Bronchial epithelial cell (primary cell): ENCODE measurements at places on chromosomes 7 and 10. TPM values are rescaled to one million over a fixed set of nuclear protein-coding genes. Genes with fewer than 3 reads are reported as not detected.

GRCh38 chr7:43444711-43445578, 138.0 kb upstream of the STK17A start:
- no peak for DNase-seq

GRCh38 chr7:138632384-138632783, 68.8 kb downstream of the SVOPL start:
- no peak for DNase-seq

DNA sequence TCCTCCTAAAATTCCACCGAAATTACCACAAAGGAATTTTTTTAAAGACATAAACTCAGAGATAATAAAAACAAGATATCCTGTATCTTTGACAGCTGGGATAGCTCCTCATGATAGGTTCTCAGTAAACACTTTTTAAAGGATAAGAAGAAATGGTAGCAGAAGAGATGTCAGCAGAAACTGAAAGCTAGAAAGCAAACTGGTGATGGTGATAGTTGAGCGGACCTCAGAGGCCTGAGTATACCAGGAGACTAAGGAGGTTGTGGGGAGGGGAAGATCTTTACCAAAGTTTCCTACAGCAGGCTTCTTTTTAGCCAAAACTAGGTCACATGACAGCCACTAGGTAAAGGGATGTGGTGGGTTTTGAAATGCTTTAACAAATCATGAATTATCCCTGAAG, 22.5 kb downstream of the PCGF5 start:
- no peak for DNase-seq

- no peak for DNase-seq
Observed at GRCh38 chr7:69739931-69740431, 141.7 kb downstream of the AUTS2 start.

DNA sequence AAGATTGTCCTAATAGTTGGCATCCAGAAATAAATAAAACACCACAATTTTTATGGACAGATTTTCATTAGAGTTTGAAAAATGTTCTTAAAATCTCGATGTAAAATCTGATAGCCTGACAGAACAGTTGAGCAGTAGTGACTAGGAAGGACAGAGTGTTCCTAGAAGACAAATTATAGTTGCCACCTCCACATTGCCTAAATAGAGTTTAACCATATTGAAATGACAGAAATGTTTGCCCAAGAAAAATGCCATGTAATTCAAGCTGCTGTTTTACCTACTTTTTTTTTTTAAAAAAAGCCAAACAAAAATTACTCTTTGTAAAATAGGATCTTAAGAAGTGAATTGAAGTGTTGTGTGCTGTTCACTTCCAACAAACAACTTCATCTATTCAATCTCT, 8.9 kb upstream of the HERC4 start:
- no peak for DNase-seq

DNA sequence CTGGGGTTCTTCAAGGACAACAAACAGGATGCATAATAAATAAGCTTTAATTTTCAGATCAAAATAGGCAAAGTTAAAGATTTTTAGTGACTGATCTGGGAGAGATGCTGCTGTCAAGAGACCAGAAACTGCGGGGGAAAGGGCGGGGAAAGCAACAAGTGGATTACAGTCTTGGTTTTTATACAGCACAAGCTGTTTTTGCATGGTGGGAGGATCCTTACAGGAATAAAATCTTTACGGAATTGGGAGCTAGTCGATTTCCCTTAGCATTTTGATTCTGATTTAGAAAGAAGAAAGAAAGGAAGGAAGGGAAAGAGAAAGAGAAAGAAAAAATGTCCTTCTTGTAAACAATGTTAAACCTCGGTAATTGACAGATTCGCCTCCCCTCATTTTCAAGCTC, 242.3 kb upstream of the SP8 start:
- no peak for DNase-seq

DNA sequence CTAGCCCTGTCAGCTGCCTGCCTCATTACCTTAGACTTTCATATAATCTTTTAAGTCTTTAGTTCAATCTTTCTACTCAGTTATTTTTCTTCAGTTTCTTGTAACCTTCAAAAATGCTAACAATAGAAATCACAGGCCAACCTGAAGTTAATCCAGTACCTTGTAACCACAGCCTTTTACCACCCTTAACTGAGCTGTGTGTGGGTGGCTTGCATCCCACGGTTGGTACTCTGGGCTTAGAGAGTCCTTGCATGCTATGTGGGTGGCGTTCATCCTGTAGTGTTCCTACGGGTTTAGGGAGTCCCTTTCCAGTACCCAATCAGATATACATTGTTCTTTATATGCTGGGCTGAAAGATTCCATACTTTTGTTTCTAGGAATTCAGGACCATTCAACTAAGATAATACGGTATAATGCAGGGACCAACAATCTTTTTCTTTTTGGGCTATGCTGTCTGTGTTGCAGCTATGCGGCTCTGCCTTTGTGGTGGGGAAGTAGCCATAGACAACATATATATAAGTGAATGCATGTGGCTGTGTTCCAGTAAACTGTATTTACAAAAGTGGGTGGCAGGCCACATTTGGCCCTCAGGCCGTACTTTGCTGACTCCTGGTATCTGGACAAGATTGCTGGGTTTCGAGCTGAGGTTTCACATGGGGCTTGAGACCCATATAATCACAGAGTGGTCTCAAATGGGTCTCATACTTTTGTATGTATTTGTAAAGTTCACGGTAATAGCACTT, 280.8 kb upstream of the LRGUK start:
- no peak for DNase-seq

DNA sequence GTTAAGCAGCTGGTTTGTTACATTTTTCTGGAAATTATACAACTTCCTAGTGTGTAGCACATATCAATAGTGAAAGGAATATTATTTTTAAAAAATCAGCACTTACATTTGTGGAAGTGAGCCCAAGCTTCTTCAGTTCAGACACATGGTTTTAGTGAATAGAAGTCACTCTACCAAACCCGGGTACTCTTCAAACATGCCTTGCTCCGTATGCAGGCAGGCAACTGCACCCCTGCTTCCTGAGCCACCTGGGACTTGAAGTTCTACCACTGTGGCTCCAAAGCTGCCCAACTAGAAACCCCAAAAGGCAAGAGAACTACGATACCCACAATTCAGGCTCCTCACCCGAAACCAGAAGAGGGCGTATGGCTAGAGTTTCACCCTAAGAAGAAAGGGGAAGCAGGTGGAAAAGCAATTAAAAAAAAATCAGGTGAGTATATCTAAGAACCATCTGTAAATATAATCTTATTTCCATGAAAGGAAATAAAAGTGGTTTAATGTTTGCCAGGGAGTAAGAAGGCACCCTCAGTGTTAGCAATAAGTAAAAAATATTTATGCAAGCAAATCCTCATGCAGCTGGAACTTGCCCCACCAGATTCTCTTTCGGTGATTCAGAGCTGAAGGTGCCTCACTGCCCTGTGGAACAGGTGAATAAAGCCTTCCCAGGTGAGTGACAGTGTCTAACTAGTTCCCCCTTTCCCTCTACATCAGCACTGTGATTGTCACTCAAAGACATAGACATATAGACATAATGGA, at the start of gene MACC1:
Gene MACC1 (minus strand): TSS at position 192 of the 756 bp plus-strand sequence. CDS start 55,522 bp downstream, outside the sequence.
- peak; percentile 95 for DNase-seq

- DNase-seq = no peak
Observed at GRCh38 chr10:28970231-28970630, 292.9 kb downstream of the BAMBI start.

- no peak for DNase-seq
Observed at GRCh38 chr10:33150889-33151288, 183.6 kb downstream of the NRP1 start.

GRCh38 chr7:133633055-133633454, 380.2 kb downstream of the EXOC4 start:
- DNase-seq = peak; percentile 96

DNA sequence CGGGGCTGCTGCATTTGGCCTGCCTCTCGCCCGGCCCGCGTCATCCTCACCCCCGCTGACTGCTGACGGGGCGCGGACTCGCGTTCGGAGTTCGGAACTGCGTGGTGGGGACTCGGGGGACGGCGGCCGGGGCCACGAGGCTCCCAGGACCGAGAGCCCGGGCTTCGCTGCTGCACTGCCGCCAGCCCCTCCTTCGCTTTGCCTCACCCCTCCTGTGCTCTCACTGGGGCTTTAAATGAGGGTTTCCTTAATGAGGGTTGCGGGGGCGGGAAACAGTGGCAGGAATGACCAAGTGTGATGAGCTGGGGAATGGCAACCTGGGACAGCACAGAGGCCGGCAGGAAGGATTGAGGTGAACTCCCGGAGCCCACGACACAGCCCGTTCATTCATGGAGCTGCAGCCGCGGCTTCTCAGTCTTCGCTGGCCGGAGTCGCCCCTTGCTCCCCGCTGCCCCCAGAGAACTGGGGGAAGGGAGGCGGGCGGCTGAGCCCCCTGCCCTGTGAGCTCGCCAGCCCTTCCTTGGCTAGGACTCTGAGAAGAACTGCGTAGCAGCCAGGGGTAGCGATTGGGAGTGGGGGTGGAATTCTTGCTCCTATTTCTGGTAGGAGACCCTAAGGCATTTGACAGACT, 1.5 kb upstream of the LRRC4 start:
- DNase-seq = no peak

DNA sequence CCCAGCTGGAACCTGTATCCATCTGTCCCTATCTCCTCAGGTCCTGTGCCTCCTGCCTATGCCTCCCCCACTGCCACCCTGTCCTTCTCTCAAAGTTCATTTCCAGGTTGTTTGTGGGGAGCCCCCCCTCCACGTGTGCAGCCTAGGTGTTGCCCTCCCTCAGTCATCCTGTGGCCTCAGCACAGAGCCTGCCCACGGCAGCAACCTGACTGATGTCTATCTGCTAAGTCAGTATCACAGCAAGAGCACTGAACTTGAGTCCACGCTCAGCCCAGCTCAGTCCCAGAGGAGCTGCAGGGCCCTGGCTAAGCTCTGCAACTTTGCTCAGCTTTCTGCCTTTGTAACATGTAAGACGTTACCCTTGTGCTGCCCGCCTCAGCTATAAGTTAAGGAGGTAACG, 28.7 kb downstream of the FAM53B start:
- DNase-seq = no peak

DNA sequence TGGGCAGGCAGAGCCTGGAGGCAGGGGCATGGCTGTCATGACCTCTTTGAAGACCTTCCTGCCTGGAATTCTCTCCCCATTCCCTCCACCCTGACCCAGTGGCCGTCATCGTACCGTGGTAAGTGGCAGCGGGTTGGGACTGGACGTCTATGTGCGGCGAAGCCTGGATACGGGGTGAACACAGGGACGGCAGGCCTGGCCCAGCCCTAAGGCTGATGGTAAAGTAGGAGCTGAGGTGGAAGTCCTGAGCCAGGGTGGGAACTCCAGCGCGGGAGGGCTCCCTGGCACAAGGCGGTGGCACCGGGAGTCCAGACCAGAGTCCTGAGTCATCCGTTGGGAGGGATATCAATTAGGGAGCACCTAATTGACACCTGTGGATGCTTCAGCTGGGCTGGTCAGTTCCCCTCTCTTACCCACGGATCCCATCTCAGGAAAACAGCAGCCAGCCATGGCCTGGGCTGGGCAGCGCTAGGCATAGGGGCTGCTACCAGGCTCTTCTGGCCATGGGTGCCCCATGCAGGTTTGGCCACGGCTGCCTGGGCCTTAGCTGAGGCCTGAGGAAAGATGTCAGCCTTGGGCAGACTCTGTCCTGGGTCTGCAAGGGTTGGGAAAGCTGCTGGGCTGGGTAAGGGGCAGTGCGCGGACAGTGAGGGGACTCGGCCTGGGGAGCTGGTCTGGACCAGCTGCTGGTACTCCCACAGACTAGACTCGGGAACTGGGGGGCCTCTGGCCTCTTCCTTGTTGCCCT, 3.3 kb downstream of the PPIF start:
- no peak for DNase-seq

DNA sequence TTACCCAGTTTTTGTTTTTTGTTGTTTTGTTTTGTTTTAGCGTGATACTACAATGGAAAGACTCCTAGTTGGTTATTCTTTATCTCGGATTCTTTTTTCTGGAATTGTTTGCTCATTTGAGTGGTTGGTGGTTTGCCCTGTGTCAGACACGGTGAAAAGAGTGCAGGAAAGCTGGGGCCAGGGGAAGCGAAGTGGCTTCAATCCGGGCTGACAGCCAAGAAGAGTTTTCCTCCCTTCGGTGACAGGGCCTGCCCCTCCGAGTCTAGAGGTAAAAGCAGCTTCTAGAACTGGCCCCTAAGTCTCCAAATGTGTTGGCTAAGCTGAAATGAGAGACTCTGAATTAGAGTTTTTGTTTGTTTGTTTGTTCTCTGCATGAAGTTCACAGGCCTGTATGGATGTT, 5.7 kb upstream of the AP5Z1 start:
- no peak for DNase-seq

- peak; percentile 13 for DNase-seq
Observed at GRCh38 chr7:157010588-157011332, at the start of gene MNX1. Gene MNX1 (minus strand): TSS chr7:157010663. CDS start chr7:157010350, 313 bp downstream.

DNA sequence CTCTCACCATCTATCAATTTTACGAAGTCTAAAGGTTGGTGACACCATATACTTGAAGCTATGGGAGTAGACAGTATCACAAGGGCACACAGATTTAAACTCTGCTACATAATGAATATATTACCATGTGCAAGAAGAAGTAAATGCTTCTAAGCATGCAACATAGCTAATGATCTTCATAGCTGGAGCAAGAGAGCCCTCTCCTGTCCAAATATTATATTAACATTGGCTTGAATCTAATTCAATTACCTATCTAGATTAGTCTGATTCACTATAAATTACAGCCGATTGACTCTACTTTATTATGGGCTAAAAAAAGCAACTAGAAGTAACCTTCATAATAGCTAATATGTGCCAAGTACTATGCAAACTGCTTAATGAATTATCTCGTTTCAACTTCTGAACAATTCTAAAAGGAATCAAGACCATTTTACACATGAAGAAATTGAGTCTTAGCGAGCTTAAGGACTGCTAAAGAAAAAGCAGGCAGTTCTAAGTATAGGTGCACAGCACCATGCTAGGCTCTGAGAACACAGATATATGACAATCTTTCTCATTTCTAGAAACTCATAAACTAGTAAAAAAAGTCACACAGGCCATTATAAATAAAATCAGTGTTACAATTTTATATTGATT, 21.9 kb downstream of the FRA10AC1 start:
- DNase-seq = peak; percentile 57

- no peak for DNase-seq
Observed at GRCh38 chr7:27750316-27750715, 10.4 kb downstream of the TAX1BP1 start.

- DNase-seq = peak; percentile 29
Observed at GRCh38 chr10:62817766-62818425, 1.7 kb upstream of the EGR2 start.

GRCh38 chr7:50584793-50585408, 19.7 kb upstream of the DDC start:
- DNase-seq = peak; percentile 92

DNA sequence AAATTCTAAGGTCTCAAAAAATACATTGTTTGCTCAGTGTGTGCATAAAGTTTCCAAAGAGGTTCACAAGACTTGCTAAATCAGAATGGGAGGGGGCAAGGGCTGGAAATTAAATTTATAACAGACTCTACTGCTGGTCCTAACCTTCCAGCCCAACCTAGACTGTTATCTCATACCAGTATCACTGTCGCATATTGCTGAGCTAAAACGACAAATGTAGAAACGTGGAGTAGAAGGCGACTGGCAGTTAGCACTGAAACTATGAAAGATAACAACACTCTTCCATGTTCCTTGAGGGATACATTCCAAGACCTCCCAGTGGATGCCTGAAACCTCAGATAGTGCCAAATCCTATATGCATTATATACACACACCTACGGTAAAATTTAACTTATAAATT, 514.3 kb downstream of the KCNMA1 start:
- no peak for DNase-seq

LIPK gene
- 0.13 TPM in 1 of 2 replicates, not detected in the other for total RNA-seq

EPHB6 gene
- total RNA-seq = under 0.01 and 0.77 TPM in 2 replicates

TMEM184A gene
- total RNA-seq = 9.0 and 43.8 TPM in 2 replicates

ADARB2 gene
- 0.13 TPM in 1 of 2 replicates, not detected in the other for total RNA-seq

H2AZ2 gene
- total RNA-seq = 136 and 140 TPM in 2 replicates

FLNC gene
- total RNA-seq = 0.64 and 1.8 TPM in 2 replicates

ACSL5 gene
- under 0.01 TPM in 1 of 2 replicates, not detected in the other for total RNA-seq
